ENCODE measurements at places on chromosomes 16 and 17. TPM values are rescaled to one million over a fixed set of nuclear protein-coding genes. Genes with fewer than 3 reads are reported as not detected.

DNA sequence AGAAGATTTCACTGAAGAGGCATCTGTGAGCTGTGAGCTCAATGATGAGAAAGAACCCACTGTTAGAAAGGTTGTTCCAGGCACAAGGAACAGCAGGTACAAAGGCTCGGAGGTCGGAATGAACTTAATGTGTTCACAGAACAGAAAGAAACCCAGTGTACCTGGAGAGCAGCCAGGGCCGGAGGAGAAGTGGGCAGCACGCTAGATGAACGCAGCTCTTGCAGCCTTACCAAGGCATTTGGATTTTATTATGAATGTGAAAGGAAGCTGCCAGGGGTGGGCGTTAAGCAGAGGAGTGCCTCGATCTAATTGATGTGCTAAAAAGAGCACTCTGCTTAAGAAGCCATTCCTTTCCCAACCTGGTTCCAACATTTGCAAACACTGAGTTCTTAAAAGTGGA lies 19.0 kb downstream of the EEF2K start:
- DNase-seq: peak; percentile 21
- peaks cover 10% of the 10 kb centered on the region for H3K36me3 ChIP-seq
- H3K27ac ChIP-seq: peak overlapping the region; percentile 92
- no peaks in the 10 kb centered on the region for H3K27me3 ChIP-seq
- peak overlapping the region; percentile 6 for H3K4me3 ChIP-seq

- H3K36me3 ChIP-seq: peaks cover 3% of the 10 kb centered on the region
- peaks cover 5% of the 10 kb centered on the region for H3K4me1 ChIP-seq
- DNase-seq: peak; percentile 72
- H3K27me3 ChIP-seq: peaks cover 25% of the 10 kb centered on the region
- H3K27ac ChIP-seq: no peak within 1 kb of the TSS
These were observed at the start of gene MYO15B for GRCh38 chr17:75587675-75588595. Gene MYO15B (plus strand): TSS chr17:75587800. CDS start chr17:75588058, 258 bp downstream.

DNA sequence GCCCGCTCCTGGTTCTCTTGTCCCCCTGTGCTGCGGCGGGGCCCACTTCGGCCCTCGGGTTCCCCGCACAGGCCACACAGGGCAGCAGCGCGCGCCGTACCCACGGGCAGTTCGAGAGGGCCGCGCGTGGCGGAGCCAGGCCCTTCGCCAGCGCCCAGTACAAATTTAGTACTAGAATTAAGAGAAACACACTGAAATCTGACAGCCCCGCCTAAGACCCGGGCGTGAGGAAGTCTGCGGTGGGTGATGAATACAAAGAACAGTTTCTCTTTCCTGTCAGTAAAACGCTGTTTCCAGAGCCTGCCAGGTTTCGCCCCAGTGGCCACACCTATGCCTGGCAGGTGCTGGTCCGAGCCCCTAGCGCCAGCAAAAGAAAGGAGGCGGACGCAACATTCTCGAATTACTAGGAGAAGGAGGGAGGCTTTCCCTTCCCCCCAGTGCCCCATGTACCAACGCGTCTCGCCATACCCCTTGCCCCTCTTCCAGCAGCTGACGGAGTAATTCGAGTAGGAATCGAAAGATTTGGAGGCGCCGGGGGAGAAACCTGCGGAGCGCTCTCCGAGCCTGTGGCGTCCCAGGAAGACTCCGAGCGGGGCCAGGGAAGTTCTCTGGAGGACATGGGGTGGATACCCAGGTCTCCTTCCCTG lies 591 bp upstream of the SLFN5 start:
- H3K4me3 ChIP-seq: peak overlapping the region; percentile 89
- peaks cover 20% of the 10 kb centered on the region for H3K4me1 ChIP-seq
- peak overlapping the region; percentile 57 for H3K27ac ChIP-seq
- H3K27me3 ChIP-seq: peaks cover 12% of the 10 kb centered on the region
- H3K36me3 ChIP-seq: no peaks in the 10 kb centered on the region

- H3K27me3 ChIP-seq: peaks cover 80% of the 10 kb centered on the region
- peaks cover 4% of the 10 kb centered on the region for H3K36me3 ChIP-seq
- H3K27ac ChIP-seq: no peak overlapping the region
- H3K4me3 ChIP-seq: no peak overlapping the region
These were observed 2.3 kb upstream of the PRKCB start for GRCh38 chr16:23833504-23833903.

GRCh38 chr16:87383505-87384161 lies at the start of gene FBXO31:
Gene FBXO31 (minus strand): TSS chr16:87383776. CDS start chr16:87383744, 32 bp downstream.
- H3K27ac ChIP-seq: peak within 1 kb of the TSS; percentile 94
- no peaks in the 10 kb centered on the region for H3K27me3 ChIP-seq
- H3K36me3 ChIP-seq: peaks cover 10% of the 10 kb centered on the region

- peak; percentile 89 for DNase-seq
- H3K27ac ChIP-seq: peak overlapping the region; percentile 100
- H3K36me3 ChIP-seq: no peaks in the 10 kb centered on the region
- peaks cover 62% of the 10 kb centered on the region for H3K4me1 ChIP-seq
- no peaks in the 10 kb centered on the region for H3K27me3 ChIP-seq
These were observed 4.6 kb upstream of the CLDN9 start for GRCh38 chr16:3007957-3008689.

- no peaks in the 10 kb centered on the region for H3K27me3 ChIP-seq
- H3K27ac ChIP-seq: no peak overlapping the region
- H3K36me3 ChIP-seq: no peaks in the 10 kb centered on the region
- peaks cover 21% of the 10 kb centered on the region for H3K4me1 ChIP-seq
These were observed 12.3 kb upstream of the PKMYT1 start for GRCh38 chr16:2992383-2993081.

- peaks cover 4% of the 10 kb centered on the region for H3K4me1 ChIP-seq
- no peak for DNase-seq
- peaks cover 17% of the 10 kb centered on the region for H3K27me3 ChIP-seq
- no peak overlapping the region for H3K4me3 ChIP-seq
These were observed 40.7 kb downstream of the PRAC1 start for GRCh38 chr17:48681609-48682008.

DNA sequence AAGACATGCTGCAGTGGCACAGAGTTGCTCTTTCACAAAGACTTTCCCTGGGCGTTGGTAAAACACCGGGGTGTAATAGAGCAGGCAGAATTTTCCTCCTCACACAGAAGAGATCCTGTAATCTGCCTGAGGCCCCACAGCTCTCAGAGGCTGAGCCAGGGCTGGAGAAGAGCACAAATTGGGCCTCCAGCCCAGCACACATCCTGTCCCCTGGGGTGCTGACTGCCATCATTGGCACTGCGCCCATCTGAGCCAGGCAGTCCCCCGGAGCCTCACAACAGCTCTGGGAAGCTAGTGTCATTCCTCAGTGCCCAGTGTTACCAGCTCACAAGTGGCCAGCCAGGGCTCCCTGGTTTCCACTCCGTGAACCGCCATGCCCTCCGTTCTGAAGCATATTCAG lies 119.4 kb downstream of the SOCS1 start:
- no peaks in the 10 kb centered on the region for H3K36me3 ChIP-seq
- H3K4me3 ChIP-seq: no peak overlapping the region
- no peak overlapping the region for H3K27ac ChIP-seq
- DNase-seq: no peak

GRCh38 chr17:80346498-80347275 lies 68.3 kb upstream of the ENDOV start:
- H3K4me3 ChIP-seq: no peak overlapping the region
- H3K27ac ChIP-seq: no peak overlapping the region
- H3K27me3 ChIP-seq: no peaks in the 10 kb centered on the region
- DNase-seq: no peak

DNA sequence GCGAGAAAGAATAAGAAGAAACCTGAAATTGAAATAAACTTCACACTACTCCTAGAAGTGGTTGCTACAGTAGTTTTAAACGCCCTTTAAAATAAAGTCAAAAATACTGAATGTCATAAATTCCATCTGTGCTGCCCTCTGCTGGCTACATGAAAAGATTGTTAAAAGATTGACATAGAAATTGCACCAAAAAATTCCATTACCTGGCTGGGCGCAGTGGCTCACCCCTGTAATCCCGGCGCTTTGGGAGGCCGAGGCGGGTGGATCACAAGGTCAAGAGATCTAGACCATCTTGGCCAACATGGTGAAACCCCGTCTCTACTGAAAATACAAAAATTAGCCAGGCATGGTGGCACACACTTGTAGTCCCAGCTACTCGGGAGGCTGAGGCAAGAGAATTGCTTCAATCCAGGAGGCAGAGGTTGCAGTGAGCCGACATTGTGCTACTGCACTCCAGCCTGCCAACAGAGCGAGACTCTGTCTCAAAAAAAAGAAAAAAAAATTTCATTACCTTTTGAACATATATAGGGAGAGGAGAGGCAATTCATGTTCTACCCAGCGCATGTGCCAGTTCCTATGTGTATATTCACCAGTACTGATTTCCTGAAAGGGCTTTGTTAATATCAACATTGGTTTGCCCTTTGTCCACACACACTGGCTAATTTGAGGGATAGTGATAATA lies 36.5 kb downstream of the CYTH1 start:
- H3K4me1 ChIP-seq: peaks cover 33% of the 10 kb centered on the region
- no peaks in the 10 kb centered on the region for H3K36me3 ChIP-seq
- DNase-seq: peak; percentile 28
- no peak overlapping the region for H3K27ac ChIP-seq
- no peaks in the 10 kb centered on the region for H3K27me3 ChIP-seq

GRCh38 chr17:78818932-78819331 lies 21.7 kb downstream of the USP36 start:
- H3K27me3 ChIP-seq: no peaks in the 10 kb centered on the region
- H3K4me3 ChIP-seq: no peak overlapping the region
- DNase-seq: no peak
- H3K4me1 ChIP-seq: no peaks in the 10 kb centered on the region
- no peak overlapping the region for H3K27ac ChIP-seq

- no peak overlapping the region for H3K4me3 ChIP-seq
- H3K27ac ChIP-seq: peak overlapping the region; percentile 58
- no peak for DNase-seq
- no peaks in the 10 kb centered on the region for H3K27me3 ChIP-seq
- no peaks in the 10 kb centered on the region for H3K36me3 ChIP-seq
- peaks cover 25% of the 10 kb centered on the region for H3K4me1 ChIP-seq
These were observed 206.0 kb upstream of the CHMP6 start for GRCh38 chr17:80785477-80786178.

- DNase-seq: peak; percentile 37
- peaks cover 45% of the 10 kb centered on the region for H3K4me1 ChIP-seq
- H3K27me3 ChIP-seq: peaks cover 20% of the 10 kb centered on the region
- H3K4me3 ChIP-seq: no peak overlapping the region
- H3K36me3 ChIP-seq: peaks cover 3% of the 10 kb centered on the region
- H3K27ac ChIP-seq: no peak overlapping the region
These were observed 36.8 kb downstream of the ASPA start for GRCh38 chr17:3512505-3513171.

- H3K27ac ChIP-seq: no peak overlapping the region
- H3K4me1 ChIP-seq: peaks cover 28% of the 10 kb centered on the region
- DNase-seq: no peak
- no peaks in the 10 kb centered on the region for H3K27me3 ChIP-seq
These were observed 2.7 kb downstream of the TXNDC17 start for GRCh38 chr17:6643451-6644125.

- no peak overlapping the region for H3K27ac ChIP-seq
- peaks cover 60% of the 10 kb centered on the region for H3K4me1 ChIP-seq
- H3K36me3 ChIP-seq: no peaks in the 10 kb centered on the region
- peak; percentile 60 for DNase-seq
These were observed 60.3 kb upstream of the CIBAR2 start for GRCh38 chr16:85172455-85173145.

DNA sequence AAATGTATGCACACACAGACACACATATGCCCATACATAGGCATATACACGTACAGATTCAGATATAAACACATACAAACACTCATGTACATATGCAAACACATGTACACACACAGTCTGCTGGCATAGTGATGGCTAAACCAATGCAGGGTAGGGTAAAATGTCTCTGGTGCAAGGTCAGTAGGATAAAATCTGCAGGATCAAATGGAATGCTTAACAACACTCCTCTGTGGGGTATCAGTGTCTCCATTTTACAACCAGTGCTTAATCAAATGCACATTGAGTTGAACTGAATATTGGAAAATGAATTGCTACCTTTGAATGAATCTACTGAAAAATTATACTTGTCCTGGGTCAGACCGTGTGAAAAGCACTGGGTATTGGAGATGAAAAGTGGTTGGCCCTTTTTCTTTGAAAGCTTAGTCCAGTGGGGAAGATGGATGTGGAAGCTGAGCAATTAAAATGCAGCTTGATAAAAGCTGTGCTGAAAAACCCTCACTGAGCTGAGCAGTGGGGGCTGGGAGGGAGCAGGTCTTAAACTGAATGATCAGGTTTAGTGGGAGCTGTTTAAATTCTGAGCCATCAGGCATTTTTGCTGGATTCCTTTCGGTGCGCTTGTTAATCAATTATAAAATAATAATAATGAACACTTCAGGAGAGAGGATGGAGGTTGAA lies 314.7 kb downstream of the HAPSTR1 start:
- no peaks in the 10 kb centered on the region for H3K36me3 ChIP-seq
- no peak overlapping the region for H3K4me3 ChIP-seq
- H3K27me3 ChIP-seq: no peaks in the 10 kb centered on the region
- DNase-seq: no peak
- H3K27ac ChIP-seq: no peak overlapping the region
- H3K4me1 ChIP-seq: peaks cover 16% of the 10 kb centered on the region

GRCh38 chr16:67265834-67266233 lies 13.5 kb upstream of the PLEKHG4 start:
- H3K27me3 ChIP-seq: peaks cover 2% of the 10 kb centered on the region
- no peaks in the 10 kb centered on the region for H3K4me1 ChIP-seq
- H3K27ac ChIP-seq: no peak overlapping the region
- no peak overlapping the region for H3K4me3 ChIP-seq
- DNase-seq: no peak

- H3K27ac ChIP-seq: no peak overlapping the region
- H3K4me3 ChIP-seq: no peak overlapping the region
- DNase-seq: no peak
- no peaks in the 10 kb centered on the region for H3K36me3 ChIP-seq
- H3K27me3 ChIP-seq: peaks cover 4% of the 10 kb centered on the region
These were observed 3.5 kb upstream of the DRG2 start for GRCh38 chr17:18084256-18084655.

DNA sequence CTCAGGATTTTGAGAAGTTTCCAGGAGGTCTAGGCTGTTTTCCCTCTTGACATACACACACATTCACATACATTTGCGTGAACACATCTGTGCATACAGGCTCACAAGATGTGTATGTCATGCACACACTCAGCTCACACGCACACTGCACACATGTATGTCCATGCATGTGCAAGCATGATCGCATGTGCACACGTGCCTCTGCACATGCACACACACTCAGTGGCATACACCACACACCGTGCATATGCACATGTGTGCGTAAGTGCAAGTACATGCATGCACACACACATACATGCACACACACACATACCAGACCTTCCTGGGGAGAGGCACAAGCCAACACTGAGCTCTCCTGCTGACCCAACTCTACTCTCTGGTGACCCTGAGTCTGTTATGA lies 171.4 kb downstream of the RBFOX3 start:
- H3K36me3 ChIP-seq: no peaks in the 10 kb centered on the region
- DNase-seq: no peak
- no peaks in the 10 kb centered on the region for H3K27me3 ChIP-seq
- H3K4me1 ChIP-seq: no peaks in the 10 kb centered on the region
- H3K4me3 ChIP-seq: no peak overlapping the region

GRCh38 chr16:1036726-1037393 lies 35.7 kb upstream of the SSTR5 start:
- H3K27me3 ChIP-seq: no peaks in the 10 kb centered on the region
- H3K4me3 ChIP-seq: no peak overlapping the region
- H3K4me1 ChIP-seq: no peaks in the 10 kb centered on the region
- DNase-seq: no peak

HGS gene
- 90.8 TPM for total RNA-seq

UBE2Z gene
- total RNA-seq: 68.4 TPM

TBX4 gene
- total RNA-seq: not detected

AATK gene
- total RNA-seq: 4.4 TPM

GRN gene
- total RNA-seq: 185 TPM

OR3A3 gene
- not detected for total RNA-seq

HSD3B7 gene
- total RNA-seq: 4.5 TPM

CEP112 gene
- total RNA-seq: 5.3 TPM

All from WTC11 (cell line).